ENCODE measurements at places on chromosomes 16 and 17.

- no peak for DNase-seq
Observed at GRCh38 chr16:73713251-73713650, 583.4 kb upstream of the PSMD7 start.

- DNase-seq = no peak
Observed at GRCh38 chr17:19331543-19332245, 30.8 kb downstream of the B9D1 start.

DNA sequence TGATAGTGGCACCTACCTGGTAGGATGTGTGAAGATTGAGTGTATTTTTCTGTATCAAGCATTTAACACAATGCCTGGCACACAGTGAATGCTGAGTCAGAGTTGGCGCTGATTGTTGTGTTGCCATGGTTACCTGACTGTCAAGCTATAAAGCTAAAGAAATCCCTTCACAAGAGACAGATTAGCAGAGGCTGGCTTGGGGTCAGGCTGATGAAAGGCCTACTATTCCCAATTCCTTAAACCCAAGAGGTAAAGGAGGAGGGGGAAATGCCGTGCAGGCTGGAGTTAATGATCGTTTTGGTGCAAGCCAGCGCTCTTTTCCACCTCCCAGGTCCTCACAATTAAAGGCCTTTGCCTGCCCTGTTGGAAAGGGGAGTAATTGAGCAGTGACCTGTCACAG is 5.9 kb downstream of the CLEC19A start:
- DNase-seq = no peak

DNA sequence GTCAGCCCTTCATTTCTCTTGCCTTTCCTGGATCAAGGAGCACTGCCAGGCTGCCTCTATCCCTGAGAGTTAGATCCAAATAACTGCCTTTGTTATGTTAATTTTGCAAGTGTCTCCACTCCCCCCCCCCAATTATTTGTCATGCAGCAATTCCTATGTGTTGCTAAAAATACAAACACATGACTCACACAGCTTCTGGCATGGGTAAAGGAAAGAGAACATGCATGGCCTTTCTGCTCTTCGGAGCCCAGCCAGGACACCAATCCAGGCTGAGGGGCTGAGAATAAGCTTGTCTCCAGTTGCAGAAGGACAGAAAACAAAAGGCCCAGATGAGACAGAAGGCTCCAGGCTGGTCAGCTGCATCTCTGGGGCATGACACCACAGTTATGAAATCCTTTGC is 148.0 kb upstream of the TNRC6C start:
- no peak for DNase-seq

GRCh38 chr17:78369791-78370381 is 8.6 kb upstream of the PGS1 start:
- no peak for DNase-seq

DNA sequence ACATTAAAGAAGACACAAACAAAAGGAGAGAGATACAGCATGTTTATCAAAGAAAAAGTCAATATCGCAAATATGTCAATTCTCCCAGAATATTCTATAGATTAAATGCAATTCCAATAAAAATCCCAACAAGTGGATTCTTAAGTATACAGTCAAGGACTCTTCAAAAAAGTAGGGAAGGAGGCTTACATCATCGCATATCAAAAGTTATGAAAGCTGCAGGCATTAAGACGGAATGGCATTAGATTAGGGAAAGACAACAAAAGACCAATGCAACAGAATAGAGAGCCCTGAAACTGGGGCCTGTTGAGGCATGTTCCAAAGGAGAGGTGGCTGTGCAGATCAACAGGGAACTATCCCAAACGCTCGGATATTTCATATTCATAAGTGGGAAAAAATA is 76.0 kb downstream of the MARCHF10 start:
- DNase-seq = no peak

- DNase-seq = no peak
Observed at GRCh38 chr17:50953831-50954601, 87.9 kb upstream of the TOB1 start.

DNA sequence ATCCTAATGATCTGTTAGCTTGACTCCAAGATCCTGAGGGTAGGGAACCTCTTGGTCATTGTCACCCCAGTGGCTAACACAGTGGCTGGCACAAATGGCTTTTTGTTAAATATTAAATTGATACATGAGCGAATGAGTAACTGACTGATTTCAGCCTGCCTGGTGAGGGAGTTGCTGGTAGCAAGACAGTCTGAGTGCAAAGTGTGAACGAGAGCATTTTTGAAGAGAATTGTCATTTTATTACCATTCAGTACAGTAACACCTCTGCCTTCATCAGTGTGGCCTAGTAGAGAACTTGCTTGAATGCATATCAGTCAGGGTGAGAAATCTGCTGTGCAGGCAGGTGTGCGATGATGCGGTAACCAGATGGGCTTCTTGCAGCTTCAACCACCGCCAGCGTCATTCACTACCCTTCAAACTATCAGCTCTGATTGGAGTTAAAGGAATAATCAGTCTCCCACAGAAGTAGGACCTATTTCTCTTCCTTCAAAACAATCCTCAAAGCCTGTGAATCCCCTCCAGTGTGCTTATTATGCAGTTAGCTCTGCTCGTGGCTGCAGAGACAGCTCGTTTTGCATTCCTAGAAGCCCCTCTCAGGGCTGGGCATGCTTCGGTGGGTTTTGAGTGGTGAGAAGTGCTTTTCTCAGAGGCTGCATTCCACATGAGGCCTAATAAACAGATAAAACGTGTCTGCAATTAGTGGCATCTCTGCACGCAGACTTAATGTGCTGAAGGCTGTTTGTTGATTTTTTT is 29.0 kb downstream of the HEXIM2 start:
- DNase-seq = no peak

DNA sequence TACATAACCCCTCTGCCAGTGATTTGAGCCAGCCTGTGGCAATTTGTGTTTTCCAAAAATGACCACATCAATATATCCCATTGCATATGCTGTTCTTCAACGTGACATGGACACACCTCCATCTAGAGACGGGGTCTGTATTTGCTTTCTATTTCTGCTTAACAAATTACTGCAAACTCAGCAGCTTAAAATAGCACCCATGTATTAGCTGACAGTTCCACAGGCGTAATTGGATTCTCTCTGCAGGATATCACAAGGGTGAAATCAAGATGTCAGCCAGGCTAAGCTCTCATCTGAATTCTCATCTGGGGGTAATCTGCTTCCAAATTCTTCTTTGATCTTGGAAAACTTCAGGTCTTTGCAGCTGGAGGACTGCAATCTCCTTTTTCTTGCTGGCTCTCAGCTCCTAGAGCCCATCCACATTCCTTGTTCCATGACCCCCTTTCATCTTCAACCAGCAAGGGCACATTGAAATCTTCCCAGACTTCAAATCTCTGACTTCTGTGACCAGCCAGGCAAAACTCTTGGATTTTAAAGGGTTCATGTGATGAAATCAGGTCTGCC is 8.2 kb downstream of the KRT9 start:
- DNase-seq = no peak

DNA sequence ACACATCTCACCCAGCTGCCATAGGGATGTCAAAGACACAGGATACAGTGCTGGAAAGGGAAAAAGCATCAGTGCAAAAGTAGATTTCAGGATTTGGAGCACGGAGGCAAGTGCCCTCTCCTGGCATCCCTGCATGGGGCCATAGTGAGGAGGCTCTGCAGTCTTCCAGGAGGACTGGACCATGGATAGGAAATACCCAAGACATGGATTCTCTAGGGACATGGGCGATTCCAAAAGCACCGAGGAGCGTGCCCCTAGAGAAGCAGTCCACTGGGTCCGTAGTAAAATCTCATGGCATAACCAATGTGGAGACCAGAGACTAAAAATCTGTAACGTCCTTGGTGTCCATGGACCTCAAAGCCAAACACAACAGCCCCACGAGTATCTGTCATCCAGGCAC is 818.2 kb downstream of the KCNJ18 start:
- DNase-seq = no peak

GRCh38 chr17:1546292-1546922 is 16.2 kb downstream of the PITPNA start:
- DNase-seq = no peak

DNA sequence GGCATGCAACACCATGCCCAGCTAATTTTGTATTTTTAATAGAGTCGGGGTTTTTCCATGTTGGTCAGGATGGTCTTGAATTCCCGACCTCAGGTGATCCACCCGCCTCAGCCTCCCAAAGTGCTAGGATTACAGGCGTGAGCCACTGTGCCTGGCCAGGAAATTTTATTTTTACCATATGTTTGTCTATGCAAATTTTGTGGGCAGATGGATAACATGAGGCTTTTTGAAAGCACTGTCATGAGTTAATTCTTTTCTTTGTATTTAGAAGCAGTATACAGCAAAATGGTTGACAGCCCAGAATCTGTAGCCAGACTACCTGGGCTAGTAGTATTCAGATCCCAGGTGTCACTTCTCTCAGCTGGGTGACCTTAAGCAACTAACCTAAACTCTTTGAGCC is 8.5 kb upstream of the KPNB1 start:
- DNase-seq = no peak

GRCh38 chr17:37700881-37701280 is 44.0 kb downstream of the HNF1B start:
- DNase-seq = no peak

DNA sequence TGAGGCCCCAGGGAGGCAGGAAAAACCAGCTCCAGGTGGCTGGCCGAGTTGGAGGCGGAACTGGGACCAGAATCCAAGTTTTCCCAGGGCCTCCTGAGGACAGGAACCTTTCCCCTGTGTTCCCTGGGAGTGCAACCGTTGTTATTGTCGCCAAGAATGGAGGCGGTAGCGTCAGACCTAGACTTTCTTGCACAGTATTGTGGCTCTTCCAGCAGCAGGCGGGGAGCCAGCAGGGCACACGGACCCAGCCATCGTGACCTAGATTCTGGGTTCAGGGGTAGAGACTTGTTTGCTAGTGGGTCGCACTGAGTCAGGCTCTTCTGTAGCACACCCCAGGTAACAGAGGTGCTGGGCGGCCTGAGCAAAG is 667 bp upstream of the KIF19 start:
- no peak for DNase-seq

DNA sequence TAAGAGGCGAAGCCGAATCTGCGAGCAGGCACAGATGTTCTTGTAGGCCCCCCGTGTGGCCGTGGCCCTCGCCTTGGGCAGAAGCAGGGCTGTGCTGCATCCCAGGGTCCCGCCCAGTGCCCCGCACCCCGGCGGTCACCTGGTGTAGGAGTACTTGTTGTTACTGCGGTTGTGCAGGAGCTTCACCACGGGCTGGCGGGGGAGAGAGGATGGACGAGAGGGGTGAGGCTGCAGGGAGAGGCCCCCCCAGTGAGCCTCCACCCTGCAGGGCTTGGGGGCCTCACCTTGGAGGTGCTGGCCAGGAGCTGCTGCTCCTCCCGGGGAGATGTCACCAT is 11.4 kb downstream of the ASPHD1 start:
- DNase-seq = no peak

GRCh38 chr17:45144199-45145034 is 3.9 kb upstream of the HEXIM1 start:
- peak; percentile 54 for DNase-seq

GRCh38 chr17:45371414-45372324 is 54.8 kb upstream of the MAP3K14 start:
- DNase-seq = peak; percentile 78

DNA sequence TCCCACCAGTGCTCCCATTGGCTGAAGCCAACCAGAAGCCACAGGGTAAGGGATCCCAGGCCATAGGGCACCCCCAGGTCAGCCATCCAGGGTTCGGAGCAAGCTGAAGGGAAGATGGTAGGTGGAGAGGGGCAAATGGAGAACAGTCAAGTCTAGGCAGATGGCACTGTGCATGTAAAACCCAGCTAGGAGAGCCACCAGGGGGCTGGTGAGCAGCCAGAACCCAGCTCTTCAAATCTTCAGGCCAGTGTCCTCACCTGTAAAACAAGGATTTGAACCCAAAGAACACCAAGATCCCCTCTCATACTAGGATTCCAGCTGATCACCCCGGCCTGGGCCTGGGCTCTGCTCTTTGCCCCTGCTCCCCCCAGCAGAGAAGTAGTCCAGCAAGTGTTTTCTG is 43.5 kb downstream of the GINS3 start:
- DNase-seq = no peak

GRCh38 chr16:49362230-49362629 is 11.4 kb upstream of the C16orf78 start:
- no peak for DNase-seq

DNA sequence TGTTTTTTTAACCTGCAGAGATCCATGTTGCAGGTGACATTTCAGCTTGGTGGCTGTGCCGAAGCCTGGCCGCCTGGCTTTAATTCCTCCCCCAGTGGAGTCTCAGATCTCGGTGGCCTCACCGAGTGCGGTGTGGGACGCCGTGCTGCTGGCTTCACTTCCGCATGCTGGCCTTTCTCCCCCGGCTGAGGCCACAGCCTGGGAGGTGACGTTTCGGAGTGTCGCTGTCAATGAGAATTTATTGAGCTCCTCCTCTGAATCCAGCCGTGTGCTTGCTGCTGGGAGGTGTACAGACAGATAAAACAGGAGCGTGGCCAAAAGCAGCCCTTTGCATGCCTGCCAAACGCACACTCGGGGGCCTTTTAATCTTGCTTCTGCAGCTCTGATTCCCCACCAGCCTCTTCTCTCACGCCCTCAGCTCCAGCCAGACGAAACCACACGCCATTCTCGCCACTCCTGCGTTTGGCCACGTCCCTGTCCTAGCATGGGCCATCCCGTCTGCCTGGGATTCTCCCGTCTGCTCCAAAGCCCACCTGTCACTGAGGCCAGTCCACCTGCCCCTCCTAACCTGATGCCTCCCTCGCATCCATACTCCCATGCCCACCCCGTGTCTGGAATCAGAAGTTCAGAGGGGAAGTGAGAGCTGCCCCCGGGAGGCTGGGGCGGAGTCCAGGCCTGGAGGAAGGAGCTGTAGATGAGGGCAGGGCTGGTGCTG is 3.6 kb downstream of the GSE1 start:
- DNase-seq = peak; percentile 57

- DNase-seq = no peak
Observed at GRCh38 chr17:73795730-73796129, 151.5 kb upstream of the SDK2 start.

GRCh38 chr16:29745121-29745852 is 503 bp downstream of the C16orf54 start:
- peak; percentile 67 for DNase-seq

- DNase-seq = peak; percentile 47
Observed at GRCh38 chr17:74442670-74443515, 11.0 kb downstream of the GPRC5C start.

DNA sequence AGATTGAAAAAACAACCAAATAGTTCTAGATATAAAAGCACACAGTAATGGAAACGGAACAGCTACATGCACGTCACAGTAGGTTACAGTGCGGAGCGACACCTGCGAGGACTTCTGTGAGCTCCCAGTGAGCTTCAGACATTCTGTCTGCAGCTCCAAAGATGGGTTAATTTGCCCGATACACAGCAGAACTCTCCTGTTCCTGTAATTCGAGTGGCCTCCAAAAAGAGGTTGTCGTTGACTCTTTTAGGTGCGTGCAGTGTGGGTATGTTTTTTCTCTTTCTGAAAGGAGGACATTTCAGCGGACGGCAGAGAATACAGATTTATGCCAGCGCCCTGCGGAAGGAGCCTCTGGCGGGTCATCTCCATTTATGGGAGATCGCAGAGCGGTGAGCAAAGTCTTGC is 2.9 kb downstream of the OR1F1 start:
- no peak for DNase-seq

GRCh38 chr17:48751733-48752398 is 23.3 kb upstream of the HOXB13 start:
- DNase-seq = no peak

- no peak for DNase-seq
Observed at GRCh38 chr17:19341641-19342610, 20.6 kb downstream of the B9D1 start.

Data from activated naive CD8-positive, alpha-beta T cell treated with anti-CD3 and anti-CD28 coated beads for 36 hours (primary cell).